CD4-positive, alpha-beta T cell (primary cell): ENCODE measurements at places on chromosomes 1 and 21. TPM values are rescaled to one million over a fixed set of nuclear protein-coding genes. Genes with fewer than 3 reads are reported as not detected.

DNA sequence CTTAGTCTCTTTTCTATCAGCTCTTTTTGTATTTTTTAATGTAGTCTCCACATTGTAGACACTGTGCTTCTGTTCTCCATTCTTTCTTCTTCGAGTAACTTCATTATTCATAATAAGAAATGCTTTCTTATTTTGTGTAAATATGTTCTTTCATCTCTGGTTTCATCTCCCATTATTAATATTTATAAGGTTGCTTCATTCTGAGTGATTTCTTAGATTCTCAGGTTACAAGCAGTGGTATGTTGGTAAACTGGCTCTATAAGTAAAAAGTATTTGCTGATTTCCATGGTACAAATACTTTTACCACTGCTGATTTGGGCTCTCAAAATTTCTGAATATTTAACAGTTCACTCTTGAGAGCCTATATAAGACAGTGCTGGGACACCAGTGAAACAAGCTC is 81.3 kb downstream of the CDC14A start:
- H3K4me3 ChIP-seq: no peak overlapping the region
- no peak for DNase-seq
- no peak overlapping the region for H3K27ac ChIP-seq
- no peaks in the 10 kb centered on the region for H3K27me3 ChIP-seq
- H3K4me1 ChIP-seq: peaks cover 53% of the 10 kb centered on the region

DNA sequence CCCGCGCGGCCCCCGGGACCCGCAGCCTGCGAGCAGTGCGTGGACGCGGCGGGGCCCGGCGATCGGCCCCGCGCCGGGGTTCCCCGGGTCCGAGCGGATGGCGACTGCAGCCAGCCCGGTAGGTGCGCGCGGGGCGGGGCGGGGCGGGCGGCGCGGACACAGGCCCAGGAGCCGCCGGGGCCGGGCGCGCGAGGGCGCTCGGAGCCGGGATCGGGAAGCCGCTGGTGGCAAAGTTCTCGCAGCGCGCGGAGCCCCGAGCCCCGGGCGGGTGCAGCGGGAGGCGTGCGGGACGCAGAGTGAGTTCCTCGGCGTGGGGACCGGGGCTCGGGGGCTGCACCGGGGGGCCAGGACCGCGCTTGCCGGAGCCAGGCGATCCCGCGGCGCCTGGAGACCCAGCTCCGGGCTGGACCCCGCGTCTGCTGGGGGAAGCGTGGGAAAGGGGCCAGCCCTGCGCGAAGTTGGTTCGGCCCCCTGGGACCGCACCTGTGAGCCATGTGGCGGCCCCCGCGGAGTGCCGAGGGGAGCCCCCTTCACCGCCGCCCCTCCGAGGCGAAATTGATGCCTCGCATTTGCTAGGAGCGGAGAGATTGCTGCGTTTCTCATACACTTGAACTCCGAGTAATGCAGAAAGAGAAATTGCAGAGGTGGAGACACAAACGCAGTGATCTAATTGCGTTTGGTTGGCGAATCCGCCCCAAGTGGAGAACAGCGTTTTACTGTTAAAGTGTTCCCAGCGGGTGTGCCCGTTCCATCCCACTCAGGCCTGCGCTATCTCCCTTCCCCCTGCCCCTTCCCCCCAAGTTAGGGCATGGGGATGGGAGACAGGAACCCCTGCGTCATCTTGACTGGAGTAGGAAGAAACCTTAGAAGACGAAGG is 228.9 kb upstream of the TMEM51 start:
- H3K27me3 ChIP-seq: peaks cover 51% of the 10 kb centered on the region
- peaks cover 6% of the 10 kb centered on the region for H3K4me1 ChIP-seq
- H3K4me3 ChIP-seq: no peak overlapping the region
- no peak overlapping the region for H3K27ac ChIP-seq

GRCh38 chr1:3889936-3890335 is 10.1 kb downstream of the C1orf174 start:
- peak overlapping the region; percentile 34 for H3K4me3 ChIP-seq
- H3K27me3 ChIP-seq: no peaks in the 10 kb centered on the region
- peak overlapping the region; percentile 44 for H3K27ac ChIP-seq
- H3K4me1 ChIP-seq: peaks cover 18% of the 10 kb centered on the region

- H3K27ac ChIP-seq: no peak overlapping the region
- H3K36me3 ChIP-seq: peaks cover 3% of the 10 kb centered on the region
- H3K27me3 ChIP-seq: no peaks in the 10 kb centered on the region
- H3K4me1 ChIP-seq: peaks cover 9% of the 10 kb centered on the region
These were observed 84.7 kb downstream of the LRRC8D start for GRCh38 chr1:89905395-89906058.

DNA sequence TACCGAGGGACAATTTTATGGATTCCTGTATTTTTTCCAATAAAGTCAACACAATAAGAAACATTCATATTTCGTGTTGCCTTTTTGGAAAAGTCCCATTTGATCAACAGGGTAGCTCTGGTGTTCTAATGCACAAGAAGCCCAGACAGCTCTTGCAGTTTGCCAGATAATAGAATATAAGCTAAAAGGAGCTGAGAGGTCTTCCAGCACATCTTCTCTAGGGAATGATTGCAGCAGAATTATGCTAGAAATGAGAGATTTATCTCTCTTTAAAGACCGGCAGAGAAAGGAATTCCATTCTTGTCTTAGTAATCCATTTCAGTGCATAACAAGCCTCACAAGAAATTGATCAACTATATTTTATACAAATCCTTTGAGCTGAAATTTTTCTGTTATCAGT is 25.0 kb upstream of the DDX59 start:
- no peak overlapping the region for H3K4me3 ChIP-seq
- DNase-seq: no peak

- no peak for DNase-seq
- no peak overlapping the region for H3K27ac ChIP-seq
- no peaks in the 10 kb centered on the region for H3K4me1 ChIP-seq
- H3K27me3 ChIP-seq: no peaks in the 10 kb centered on the region
- no peak overlapping the region for H3K4me3 ChIP-seq
These were observed 126.4 kb downstream of the LRRC7 start for GRCh38 chr1:69693921-69694675.

GRCh38 chr1:116481934-116482333 is 88.9 kb downstream of the CD58 start:
- no peaks in the 10 kb centered on the region for H3K27me3 ChIP-seq
- H3K36me3 ChIP-seq: no peaks in the 10 kb centered on the region
- no peak for DNase-seq

- H3K27me3 ChIP-seq: no peaks in the 10 kb centered on the region
- no peaks in the 10 kb centered on the region for H3K4me1 ChIP-seq
- no peaks in the 10 kb centered on the region for H3K36me3 ChIP-seq
- H3K4me3 ChIP-seq: no peak overlapping the region
- H3K27ac ChIP-seq: no peak overlapping the region
- no peak for DNase-seq
These were observed 94.7 kb downstream of the ATP1B1 start for GRCh38 chr1:169201084-169201619.

DNA sequence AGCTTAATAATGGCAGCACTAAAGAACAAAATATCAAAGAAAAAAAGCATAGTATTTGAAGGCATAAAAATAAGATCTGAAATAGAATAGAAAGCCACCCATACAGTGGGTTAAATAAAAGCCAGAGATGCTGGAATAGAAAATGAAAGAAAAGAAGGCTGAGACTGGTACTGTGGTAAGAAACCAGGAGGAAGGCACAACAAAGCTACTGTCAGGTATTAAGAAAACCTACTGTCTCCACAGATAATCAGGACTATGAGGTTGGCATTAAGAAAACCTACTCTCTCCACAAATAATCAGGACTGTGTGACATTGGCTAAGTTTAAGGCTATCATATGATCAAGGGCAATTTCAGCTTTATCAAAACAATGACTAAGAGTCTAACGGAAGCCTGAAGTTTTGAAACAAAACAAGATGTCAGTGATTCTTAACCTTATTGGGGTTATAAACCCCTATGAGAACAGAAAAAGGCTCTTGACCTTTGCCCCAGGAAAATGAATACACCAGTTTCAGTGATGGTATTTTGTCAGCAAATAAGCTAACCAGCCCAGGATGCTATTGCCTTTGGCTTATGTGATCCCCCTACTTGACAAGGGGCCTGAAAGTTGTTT is 24.4 kb downstream of the MCOLN2 start:
- H3K4me3 ChIP-seq: no peak overlapping the region
- H3K36me3 ChIP-seq: no peaks in the 10 kb centered on the region
- H3K4me1 ChIP-seq: peaks cover 9% of the 10 kb centered on the region
- H3K27me3 ChIP-seq: no peaks in the 10 kb centered on the region
- no peak for DNase-seq

- H3K27me3 ChIP-seq: peaks cover 12% of the 10 kb centered on the region
- no peak overlapping the region for H3K4me3 ChIP-seq
- DNase-seq: no peak
- no peaks in the 10 kb centered on the region for H3K36me3 ChIP-seq
- H3K27ac ChIP-seq: no peak overlapping the region
- H3K4me1 ChIP-seq: no peaks in the 10 kb centered on the region
These were observed 154.4 kb downstream of the PTPRU start for GRCh38 chr1:29390491-29391361.

DNA sequence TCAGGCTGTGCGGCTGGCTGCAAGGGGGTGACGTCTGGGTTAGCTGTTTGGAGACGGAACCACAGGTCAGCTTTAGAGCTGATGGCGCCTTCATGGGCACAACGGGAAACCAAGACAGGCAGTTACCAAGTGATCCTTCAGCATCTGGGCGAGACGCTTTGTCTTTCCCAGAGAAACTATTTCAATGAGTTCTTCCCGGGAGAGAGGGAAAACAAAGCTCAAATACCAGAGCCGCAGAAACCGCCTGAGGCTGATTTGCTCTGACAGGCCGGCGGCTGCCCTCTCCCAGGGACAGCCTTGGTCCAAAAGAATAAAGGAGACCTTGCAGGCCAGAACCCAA is 76.5 kb downstream of the CD58 start:
- H3K4me1 ChIP-seq: peaks cover 11% of the 10 kb centered on the region
- H3K27ac ChIP-seq: no peak overlapping the region
- no peaks in the 10 kb centered on the region for H3K36me3 ChIP-seq
- H3K4me3 ChIP-seq: no peak overlapping the region
- no peaks in the 10 kb centered on the region for H3K27me3 ChIP-seq

SLC41A1 gene
- 26.4 TPM for total RNA-seq

LAMB3 gene
- total RNA-seq: 0.31 TPM

NES gene
- not detected for total RNA-seq

DIPK1A gene
- total RNA-seq: 7.0 TPM

ENTREP3 gene
- 6.6 TPM for total RNA-seq

ANGPTL1 gene
- not detected for total RNA-seq

FCGR2B gene
- 0.36 TPM for total RNA-seq

PSEN2 gene
- total RNA-seq: 1.2 TPM

CATSPER4 gene
- total RNA-seq: not detected
